ENCODE measurements at places on chromosomes 1 and 21.

- DNase-seq, result no peak
Measured at GRCh38 chr21:33951276-33952178, 35.9 kb upstream of the ATP5PO start.

- DNase-seq, result peak; percentile 38
Measured at GRCh38 chr21:42209801-42210479, 9.0 kb upstream of the ABCG1 start.

- no peak for DNase-seq
Measured at GRCh38 chr1:97006044-97006661, 284.6 kb downstream of the PTBP2 start.

GRCh38 chr1:13492711-13493110, 21.1 kb downstream of the LRRC38 start:
- no peak for DNase-seq

- peak; percentile 75 for DNase-seq
Measured at GRCh38 chr1:207691841-207692240, 46.9 kb downstream of the CR1L start.

DNA sequence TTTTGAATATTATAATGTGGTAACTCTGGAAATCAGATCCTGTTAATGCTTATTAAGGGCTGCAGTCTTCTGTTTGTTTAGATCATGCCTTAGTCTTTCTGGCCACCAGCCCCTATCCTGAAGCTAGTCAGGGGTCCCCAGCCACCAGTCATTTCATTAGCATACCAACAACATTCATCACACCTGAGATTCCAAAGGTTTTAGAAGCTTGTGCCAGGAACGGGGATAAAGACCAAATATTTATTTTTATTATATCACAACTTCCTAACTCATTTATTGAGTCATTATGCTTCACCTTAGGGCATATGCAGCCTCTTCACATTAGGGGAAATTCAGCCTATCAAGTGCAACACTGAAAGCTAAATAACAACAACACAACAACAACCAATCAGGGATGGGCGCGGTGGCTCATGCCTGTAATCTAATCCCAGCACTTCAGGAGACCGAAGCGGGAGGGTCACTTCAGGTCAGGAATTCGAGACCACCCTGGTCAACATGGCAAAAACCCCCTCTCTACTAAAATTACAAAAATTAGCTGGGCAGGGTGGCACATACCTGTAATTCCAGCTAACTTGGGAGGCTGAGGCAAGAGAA, 2.9 kb upstream of the PSEN2 start:
- no peak for DNase-seq

GRCh38 chr1:230127105-230128054, 60.3 kb downstream of the GALNT2 start:
- DNase-seq, result no peak

DNA sequence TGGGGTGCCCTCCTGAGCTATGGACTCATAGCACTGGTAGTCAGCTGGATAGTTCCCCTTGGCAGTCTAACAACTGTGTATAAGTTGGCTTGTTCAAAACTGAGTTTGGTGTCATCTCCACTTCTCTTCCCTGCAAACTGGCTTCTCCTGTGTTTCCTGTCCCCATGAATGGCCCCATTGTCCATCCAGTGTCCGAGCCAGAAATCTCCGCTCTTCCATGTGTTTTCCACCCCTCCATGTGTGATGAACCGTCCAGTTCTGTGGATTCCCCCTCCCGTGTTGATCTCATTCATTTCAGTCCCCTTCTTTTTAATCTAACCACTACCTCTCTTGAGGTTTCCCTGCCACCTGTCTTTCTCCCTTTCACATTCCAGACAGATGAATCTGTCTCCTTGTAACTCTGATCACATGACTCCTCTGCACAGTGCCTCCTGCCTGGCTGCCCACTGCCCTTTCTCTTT, 195.7 kb downstream of the ROR1 start:
- DNase-seq, result no peak

GRCh38 chr21:41603476-41603875, 95.5 kb upstream of the TMPRSS2 start:
- no peak for DNase-seq

GRCh38 chr21:40118527-40118926, 251.3 kb downstream of the PCP4 start:
- DNase-seq, result no peak

GRCh38 chr1:24204116-24204515, 17.0 kb upstream of the IFNLR1 start:
- DNase-seq, result no peak

DNA sequence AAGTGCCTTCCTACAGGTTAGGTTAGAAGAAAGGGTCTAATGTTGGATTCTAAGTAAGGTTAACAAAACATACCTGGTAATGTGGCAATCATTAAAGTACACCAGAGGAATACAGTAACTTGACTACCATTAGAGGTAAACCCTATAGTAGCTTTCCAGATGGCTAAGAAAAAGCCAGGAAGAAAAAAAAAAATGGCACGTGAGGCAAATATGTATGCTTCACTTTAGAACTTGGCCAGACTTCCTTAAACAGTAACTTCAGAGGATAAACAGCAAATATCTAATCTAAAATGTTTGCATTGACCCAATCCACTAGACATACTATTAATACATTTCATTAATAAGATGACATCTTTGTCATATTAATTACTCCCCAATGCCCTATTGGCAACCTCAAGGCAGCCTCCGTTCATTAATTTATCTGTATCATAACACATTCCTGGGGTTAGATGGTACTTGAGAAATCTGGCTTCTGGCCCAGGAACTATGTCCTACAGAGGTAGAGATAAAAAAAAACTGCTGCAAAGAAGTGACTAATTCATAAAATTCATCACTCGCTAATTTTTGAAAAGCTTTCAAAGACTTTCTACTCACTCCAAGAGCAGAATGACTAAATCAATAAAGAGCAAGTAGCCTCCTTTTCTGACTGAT, 5.8 kb downstream of the DCAF8 start:
- DNase-seq, result no peak

DNA sequence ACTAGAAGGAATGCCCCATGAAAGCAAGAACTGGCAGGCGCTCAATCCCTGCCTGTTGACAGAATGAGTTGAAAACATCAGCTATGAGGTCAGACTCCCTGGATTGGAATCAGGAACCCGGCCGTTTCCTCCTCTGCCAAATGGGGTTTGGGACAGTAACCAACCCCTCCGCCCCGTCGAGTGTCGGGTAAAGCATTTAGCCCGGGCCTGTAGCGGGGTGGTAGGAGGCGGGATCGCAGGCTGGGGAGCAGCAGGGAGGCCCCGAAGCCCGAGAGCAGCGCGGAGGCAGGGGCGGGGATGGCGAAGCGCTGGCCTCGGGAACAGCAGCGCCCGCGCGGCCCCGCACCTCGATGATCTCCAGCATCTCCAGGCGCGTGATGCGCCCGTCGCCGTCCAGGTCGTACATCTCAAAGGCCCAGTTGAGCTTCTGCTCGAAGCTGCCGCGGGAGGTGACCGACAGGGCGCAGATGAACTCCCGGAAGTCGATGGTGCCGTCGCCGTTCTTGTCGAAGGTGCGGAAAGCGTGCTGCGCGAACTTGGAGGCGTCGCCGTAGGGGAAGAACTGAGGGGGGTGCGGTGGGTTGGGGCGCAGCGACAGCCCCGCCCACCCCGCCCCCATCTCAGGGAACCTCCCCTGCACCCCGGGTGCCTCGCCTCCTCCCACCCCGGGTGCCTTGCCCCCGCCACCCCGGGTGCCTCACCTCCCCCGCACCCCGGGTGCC, 7.5 kb downstream of the HPCAL4 start:
- no peak for DNase-seq

- DNase-seq, result no peak
Measured at GRCh38 chr21:43703035-43703880, 15.7 kb upstream of the PDXK start.

DNA sequence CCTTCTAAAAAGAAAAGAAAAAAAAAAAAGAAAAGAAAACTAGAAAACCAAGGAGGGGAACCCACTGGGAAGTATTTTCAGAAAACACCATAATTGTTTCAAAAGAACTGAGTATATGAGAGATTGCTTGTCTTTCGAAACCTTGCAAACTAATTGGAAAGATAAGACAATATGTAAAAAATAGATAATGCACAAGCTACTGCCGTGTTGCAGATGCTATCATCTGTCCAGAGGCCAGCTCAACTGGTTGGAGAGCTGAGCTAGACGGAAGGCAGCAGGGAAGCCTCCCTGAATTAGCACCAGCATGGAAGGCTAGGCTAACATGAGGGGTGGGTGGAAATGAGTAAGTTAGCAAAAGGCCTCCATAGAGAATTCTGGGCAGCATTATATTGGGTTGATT, 16.2 kb upstream of the CACHD1 start:
- no peak for DNase-seq

DNA sequence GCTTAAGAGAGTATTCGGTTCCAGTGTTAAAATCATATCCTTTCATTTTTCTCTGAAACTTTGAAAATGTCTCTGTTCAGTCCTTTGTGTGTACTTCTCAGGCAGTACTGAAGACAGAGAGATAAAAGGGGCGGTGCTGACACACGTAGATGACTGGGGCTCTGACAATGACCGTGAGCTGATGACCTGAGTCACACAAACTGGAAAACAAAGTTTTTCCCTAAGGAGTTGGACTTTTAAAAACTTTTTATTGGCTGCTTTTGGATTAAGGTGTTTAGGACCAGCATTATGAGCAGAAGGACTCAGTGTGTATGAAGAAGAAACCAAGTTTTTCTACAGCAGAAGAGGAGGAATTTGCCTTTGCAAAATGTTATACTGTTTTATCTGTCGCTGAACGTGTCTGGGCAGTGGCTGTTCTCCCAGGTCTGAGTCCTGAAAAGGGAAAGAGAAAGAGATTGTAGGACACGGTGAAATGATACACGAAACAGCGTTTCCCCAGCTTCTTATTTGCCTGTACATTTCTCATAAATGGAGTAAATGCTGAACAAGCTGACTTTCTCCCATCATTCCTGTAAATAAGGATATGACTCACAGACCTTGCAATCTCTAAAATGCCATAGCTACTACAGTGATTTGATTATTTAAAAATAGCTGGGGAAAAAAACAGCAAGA, 51.5 kb downstream of the MAP3K7CL start:
- no peak for DNase-seq

GRCh38 chr1:77282866-77283539, 1.2 kb downstream of the AK5 start:
- DNase-seq, result no peak

DNA sequence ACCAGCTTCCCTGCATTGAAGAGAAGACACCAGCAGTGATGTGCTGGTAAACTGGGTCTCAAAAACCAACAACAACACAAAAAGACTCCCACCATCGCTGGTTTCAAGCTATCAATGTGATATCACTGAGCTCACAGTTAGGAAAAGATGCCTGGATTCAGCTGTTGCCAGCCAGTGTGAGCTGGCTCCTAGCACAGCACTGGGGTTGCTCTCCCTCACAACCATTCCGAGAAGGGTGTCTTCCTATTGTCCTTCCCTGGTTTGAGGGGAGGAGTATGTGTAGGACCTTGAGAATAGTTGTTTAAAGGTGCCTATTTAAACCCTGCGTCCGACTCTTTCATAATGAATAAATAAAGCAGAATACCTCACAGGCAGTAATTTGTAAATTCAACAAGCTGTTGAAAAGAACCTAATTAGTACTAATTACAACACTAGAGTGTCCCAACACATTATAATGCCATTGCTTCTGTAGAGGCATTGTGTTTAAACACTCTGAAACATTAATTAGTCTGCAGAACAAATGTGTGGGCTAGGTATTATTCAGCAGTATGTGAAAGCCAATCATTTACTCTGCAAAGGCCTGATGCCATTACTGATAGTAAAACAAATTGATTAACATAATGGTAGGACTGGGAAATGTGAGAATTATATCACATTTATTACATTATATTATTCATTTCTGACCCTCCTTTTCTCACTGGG, 17.2 kb downstream of the NIBAN1 start:
- no peak for DNase-seq

GRCh38 chr1:221858818-221859611, 117.1 kb upstream of the DUSP10 start:
- no peak for DNase-seq

All from NCI-H460 (cell line).